ENCODE measurements at places on chromosomes 13 and 19.

GRCh38 chr13:106274551-106275203 lies 260.8 kb downstream of the EFNB2 start:
- peak; percentile 36 for DNase-seq

DNA sequence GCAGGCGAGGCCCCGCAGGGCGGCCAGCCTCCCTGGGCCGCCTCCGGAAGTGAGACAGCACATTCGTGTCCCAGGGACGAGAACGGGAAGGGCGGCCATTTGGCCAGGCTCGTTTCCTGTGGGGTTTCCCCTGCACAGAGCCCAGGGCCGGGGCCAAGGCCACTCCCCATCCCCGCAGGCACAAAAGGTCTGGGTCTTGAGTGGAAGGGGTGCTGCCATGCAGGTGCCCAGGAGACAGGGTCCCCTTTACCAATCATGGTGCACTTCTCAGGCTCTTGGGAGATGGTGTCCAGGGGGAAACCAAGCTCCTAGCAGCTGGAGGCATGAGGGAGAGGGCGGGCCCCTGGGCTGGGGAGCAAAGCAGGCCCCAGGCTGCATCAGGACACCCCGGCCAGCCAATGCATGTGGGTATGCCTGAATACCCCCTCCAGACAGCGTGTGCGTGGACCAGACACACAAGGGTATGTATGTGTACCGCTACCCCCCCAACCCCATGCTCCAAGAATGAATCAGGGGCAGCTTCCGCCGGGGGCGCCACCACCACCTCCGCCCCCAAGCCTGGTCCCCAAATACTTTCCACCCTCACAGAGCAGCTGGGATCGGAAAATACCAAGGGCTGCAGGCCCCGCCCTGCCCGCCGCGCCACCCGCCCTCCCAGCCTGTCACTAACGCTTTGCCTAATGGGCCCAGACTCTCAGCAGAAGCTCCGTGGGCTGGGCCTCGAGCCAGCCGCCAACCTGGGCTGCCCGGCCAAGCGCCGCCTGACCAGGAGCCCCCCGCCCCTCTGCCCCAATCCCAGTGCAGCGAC lies 37.6 kb upstream of the NANOS3 start:
- no peak for DNase-seq

- DNase-seq: no peak
Measured at GRCh38 chr13:44237881-44238421, 135.7 kb upstream of the SERP2 start.

GRCh38 chr13:60146471-60146870 lies 17.3 kb downstream of the DIAPH3 start:
- DNase-seq: no peak

- DNase-seq: no peak
Measured at GRCh38 chr13:112210371-112210770, 143.4 kb downstream of the SOX1 start.

GRCh38 chr13:55816976-55817601 lies 1323.6 kb upstream of the PRR20A start:
- no peak for DNase-seq

DNA sequence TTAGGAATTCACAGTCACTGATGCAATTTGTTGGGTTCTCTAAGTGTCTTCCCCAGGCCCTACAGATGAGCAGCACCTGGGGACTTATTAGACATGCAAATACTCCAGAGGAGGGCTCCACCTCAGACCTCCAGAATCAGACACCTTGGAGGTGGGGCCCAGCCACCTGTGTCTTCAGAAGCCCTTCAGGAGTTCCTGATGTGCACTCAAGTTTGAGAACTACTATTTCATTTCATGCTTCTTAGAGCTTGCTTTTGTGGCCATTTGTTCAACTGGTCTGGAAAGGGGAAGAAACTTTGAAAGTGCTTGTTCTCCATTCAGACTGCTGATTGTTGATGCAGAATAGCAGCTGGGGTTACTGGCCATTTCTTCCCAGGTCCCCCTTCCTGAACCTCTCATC lies 472.0 kb downstream of the COG6 start:
- DNase-seq: no peak

DNA sequence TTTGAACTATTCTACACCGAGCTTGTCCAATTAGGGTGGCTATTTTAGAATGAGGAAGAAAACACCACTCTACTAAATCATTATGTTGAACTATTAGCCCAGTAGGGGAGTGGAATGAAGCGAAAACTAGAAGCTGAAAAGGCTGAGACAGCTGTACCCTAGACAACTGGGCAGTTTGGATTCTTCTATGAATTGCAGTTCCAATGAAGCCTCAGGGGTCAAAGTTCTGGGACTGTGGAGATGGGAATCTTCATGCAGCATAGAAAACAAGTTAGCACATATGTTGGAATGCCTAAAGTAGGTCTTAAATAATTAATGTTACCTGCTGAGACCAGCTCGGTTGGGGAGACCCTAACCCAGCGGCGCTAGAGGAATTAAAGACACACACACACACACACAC lies 62.7 kb upstream of the ZNF726 start:
- no peak for DNase-seq

DNA sequence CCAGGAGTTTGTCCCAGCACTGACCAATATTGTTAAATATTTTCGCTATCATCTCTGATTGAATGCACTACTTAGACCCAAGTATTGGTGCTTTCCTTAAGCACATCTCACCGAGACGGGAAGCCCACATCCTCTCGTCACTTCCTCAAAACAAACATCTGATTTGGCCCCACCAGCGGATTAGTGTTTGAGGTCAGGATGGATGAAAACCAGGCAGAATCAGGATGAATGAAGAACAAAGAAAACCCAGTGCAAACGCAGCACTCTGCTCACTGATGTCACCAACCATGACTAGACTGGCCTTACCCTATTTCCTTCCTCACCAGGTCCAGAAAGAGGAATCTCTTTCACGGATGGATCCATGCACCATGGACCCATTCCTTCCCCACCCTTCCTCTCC lies 6.0 kb downstream of the PLAUR start:
- DNase-seq: no peak

DNA sequence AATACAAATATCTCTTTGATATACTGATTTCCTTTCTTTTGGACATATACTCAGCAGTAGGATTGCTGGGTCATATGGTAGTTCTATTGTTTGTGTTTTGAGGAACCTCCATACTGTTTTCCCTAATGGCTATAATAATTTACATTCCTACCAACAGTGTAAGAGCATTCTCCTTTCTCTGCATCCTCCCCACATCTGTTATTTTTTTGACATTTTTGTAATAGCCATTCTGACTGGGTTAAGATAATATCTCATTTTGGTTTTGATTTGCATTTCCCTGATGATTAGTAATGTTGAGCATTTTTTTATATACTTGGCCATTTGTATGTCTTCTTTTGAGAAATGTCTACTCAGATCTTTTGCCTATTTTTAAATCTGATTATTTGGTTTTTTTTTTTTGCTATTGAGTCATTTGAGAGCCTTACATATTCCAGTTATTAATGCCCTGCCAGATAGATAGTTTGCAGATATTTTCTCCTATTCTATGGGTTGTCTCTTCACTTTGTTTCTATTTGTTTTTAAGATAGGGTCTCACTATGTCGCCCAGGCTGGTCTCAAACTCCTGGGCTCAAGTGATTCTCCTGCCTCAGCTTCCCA lies 95.7 kb downstream of the FNDC3A start:
- peak; percentile 3 for DNase-seq

GRCh38 chr13:43229506-43229905 lies 206.1 kb downstream of the DNAJC15 start:
- DNase-seq: peak; percentile 52

GRCh38 chr19:40632311-40633036 lies 31.3 kb downstream of the LTBP4 start:
- no peak for DNase-seq

DNA sequence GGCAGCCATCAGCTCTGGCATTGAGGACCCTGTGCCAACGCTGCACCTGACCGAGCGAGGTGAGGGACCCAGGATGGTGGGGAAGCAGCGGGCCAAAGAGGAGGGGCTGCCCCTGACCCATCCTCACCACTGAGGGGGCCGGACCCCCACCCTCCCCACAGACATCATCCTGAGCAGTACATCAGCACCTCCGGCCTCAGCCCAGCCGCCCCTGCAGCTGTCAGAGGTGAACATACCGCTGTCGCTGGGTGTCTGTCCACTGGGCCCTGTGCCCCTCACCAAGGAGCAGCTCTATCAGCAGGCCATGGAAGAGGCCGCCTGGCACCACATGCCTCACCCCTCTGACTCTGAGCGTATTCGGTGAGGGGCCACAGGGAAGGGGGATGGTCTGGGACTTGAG lies 7.3 kb downstream of the LENG1 start:
- DNase-seq: no peak

- no peak for DNase-seq
Measured at GRCh38 chr19:6063576-6064335, 46.5 kb downstream of the RFX2 start.

GRCh38 chr13:75836441-75836840 lies 200.3 kb downstream of the LMO7 start:
- no peak for DNase-seq

GRCh38 chr13:91328726-91329125 lies 18.8 kb upstream of the MIR17HG start:
- DNase-seq: no peak

- DNase-seq: no peak
Measured at GRCh38 chr13:49044836-49045235, 69.1 kb downstream of the FNDC3A start.

- no peak for DNase-seq
Measured at GRCh38 chr19:19468424-19469050, 46.8 kb downstream of the TSSK6 start.

- DNase-seq: no peak
Measured at GRCh38 chr19:13109361-13110098, 6.9 kb upstream of the LYL1 start.

- DNase-seq: no peak
Measured at GRCh38 chr19:31300422-31300821, 48.8 kb downstream of the TSHZ3 start.

- DNase-seq: no peak
Measured at GRCh38 chr19:47081095-47081494, 32.5 kb downstream of the ZC3H4 start.

DNA sequence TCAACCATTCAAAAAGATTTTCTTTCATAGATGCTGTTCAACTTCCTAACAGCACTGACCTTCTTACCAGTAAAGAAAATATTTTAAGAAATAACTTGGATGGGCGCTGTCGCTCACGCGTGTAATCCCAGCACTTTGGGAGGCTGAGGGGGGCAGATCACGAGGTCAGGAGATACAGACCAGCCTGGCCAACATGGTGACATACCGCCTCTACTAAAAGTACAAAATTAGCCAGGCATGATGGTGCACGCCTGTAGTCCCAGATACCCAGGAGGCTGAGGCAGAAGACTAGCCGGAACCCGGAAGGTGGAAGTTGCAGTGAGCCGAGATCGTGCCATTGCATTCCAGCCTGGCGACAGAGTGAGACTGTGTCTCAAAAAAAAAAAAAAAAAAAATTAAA lies 865.7 kb upstream of the SLC10A2 start:
- DNase-seq: no peak

DNA sequence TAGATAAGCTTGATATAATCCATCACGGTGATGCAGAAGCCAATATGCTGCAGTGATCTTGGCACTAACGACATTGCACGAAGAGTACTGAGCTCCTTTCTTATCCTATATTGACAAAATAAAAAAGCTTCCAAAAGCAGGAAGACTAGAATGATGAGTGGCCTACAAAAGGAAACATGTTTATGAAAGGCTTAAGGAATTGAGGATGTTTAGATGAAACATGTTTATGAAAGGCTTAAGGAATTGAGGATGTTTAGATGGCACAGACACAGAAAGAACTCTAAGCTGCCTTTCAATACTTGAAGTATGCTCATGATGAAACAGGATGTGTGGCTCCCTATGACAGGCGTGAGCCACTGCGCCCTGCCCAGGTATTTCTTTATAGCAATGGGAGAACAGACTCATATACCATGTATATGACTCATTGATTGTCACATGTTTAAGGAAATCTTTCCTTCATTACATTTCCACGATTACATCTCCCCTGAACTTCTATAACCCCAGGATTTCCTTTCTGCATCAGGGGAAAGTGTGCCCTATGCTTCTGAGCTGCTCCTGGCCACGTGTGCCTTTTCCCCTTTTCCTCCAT lies 690.8 kb upstream of the ARGLU1 start:
- no peak for DNase-seq

GRCh38 chr19:29843180-29844051 lies 31.6 kb downstream of the CCNE1 start:
- DNase-seq: no peak

- DNase-seq: no peak
Measured at GRCh38 chr13:56412856-56413255, 727.9 kb upstream of the PRR20A start.

DNA sequence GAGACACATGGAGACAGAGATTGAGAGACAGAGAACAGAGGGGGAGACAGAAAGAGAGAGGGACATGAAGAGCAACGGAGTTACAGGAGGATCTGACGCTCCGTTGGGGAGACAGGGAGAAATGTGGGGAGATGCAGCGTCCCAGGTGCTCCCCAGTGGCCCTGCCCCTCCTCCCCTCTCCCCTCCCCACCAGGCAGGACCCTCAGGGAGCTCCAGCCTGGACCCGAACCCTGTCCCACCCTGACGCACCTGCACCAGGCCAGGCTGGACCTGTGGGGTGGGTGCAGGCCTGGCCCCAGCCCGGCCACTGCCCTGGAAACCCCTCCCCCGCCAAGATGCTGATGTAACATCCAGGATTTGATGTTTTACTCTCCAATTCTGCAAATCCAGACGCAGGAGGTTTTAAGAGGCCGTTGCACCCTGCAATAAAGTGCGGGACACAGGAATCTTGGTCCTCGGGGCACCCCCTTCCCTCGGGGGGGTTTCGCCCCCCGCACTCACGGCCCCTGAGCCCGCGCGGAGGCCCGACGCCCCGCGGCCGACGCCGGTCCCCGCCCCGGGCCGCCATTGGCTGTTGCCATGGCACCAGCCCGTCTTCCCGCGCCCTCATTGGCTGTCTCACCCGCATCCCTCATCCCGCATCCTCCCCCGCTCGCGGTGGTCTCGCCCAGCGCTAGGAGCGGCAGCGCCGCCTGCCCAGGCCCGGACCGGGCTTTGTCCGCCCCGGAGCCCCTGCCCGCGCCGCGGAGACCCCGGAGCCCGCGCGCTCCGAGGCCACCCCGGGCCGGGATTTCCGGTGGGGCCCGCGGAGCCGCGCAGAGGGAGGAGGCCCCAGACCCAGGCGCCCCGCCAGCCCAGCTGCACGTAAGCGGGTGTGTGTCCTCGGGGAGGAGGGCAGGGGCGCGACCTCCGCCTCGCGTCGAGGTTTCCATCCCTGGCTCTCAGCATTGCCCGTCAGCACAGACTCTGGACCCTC lies at the start of gene APC2:
TSS of gene APC2 (plus strand) at position 655 of the 976 bp plus-strand sequence. CDS start 2,881 bp downstream, outside the sequence.
- no peak for DNase-seq

DNA sequence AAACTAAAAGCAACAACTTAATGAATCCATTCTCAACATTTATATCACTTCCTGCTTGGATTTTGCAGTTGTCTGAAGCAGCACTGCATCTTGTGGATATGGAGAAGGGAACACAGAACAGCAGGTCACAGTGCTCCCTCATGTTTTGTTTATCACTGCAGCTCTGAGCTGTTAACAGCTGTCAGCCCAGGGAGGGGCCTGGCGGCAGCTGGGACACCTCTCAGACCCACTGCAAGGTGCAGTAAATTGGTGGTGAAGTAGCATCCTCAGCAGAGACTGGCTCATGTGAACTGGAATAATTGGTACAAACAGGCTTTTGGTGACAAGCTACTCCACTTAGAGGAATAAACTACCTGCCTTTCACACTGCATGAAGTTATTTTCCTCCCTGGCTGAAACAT lies 170.4 kb downstream of the LIG4 start:
- no peak for DNase-seq

GRCh38 chr19:43395561-43395960 lies 19.1 kb upstream of the TEX101 start:
- no peak for DNase-seq

Data from stromal cell of bone marrow (primary cell).